Mesothelial cell of epicardium (in vitro differentiated cells): ENCODE measurements at places on chromosomes 3 and 15.

DNA sequence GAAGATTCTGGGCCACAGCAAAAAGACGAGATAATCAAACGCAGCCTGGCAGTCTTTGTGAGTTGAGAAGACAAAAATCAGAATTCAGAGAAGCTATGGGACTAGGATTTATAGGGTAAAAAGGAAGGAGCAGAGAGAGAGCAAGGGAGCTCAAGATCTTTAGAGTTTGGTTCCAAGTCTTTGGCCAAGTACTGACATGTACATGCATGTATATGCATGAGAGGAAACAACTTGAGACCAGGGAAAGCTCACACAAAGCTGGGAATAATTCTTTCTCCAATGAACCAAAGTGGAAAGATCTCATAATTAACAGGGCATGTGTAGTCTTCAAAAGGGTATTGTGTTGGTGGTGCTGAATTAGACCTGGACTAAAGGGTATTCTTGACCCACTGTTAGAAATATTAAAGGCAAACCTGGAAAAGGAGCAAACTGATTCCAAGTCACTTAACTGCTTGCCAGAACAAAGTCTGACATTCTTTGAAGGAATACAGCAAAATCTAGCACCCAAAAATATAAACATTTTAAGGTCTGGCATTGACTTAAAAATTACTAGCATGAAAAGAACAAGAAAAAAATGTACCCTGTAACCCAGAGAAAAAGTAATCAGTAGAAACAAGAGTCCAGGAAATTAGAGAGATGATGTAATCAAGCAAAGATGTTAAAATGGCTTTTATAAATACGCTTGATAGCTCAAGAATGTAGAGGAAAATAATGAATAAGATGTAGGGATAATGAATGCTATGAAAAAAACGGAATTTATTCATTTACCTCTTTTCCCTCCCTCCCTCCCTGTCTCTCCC, 226.0 kb upstream of the CGNL1 start:
- peak overlapping the region; percentile 62 for H3K27ac ChIP-seq
- peaks cover 34% of the 10 kb centered on the region for H3K36me3 ChIP-seq
- no peaks in the 10 kb centered on the region for H3K27me3 ChIP-seq
- H3K4me1 ChIP-seq = peaks cover 24% of the 10 kb centered on the region
- no peak for DNase-seq
- H3K4me3 ChIP-seq = no peak overlapping the region

GRCh38 chr15:78993931-78994530, 49.2 kb upstream of the CTSH start:
- H3K4me3 ChIP-seq = no peak overlapping the region
- DNase-seq = no peak
- no peaks in the 10 kb centered on the region for H3K36me3 ChIP-seq
- peaks cover 4% of the 10 kb centered on the region for H3K4me1 ChIP-seq

- H3K36me3 ChIP-seq = no peaks in the 10 kb centered on the region
- H3K4me1 ChIP-seq = peaks cover 28% of the 10 kb centered on the region
- H3K27ac ChIP-seq = no peak overlapping the region
- no peak for DNase-seq
- no peak overlapping the region for H3K4me3 ChIP-seq
- no peaks in the 10 kb centered on the region for H3K27me3 ChIP-seq
Observed at GRCh38 chr15:76198456-76199105, 112.7 kb downstream of the ETFA start.

DNA sequence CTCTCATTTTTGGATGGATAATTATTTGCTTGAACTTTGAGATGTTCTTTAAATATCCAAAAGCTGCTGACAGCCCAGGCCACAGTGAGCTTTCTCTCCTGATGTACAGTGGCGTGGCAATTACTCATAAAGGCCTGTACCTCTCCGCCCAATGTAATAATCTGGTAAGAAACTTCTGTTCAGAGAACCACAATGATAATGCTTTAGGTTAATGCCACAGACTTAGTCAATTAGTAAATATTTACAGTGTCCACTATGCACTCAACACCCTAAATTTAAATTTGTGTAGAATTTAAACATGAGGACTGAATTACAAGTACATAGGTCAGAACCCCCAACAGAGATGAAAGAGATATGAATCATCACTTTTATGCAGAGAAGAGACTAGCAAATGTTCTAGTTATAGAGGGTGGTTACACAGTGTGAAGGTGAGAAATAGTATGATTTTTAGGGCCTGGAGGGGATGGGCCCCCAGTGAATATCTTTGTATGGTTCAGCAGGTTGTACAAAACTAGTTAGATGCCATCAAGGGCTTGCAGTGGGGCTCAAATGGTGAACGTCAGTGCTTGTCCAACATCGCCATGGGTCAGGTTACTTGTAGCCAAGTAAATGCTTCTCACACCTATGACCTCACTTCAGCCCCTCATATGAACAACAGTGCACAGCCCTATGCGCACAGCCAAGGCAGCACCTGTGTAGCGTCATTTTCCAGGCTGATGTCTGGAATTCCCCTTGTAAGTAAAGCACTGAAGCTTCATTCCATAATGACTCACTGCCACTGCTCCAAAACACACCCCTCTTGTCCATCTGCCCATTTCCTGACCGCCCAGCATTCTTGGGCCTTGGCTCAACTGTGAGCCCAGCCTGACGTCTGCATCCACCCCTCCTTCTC, 13.3 kb downstream of the ABHD2 start:
- H3K36me3 ChIP-seq = no peaks in the 10 kb centered on the region
- no peak overlapping the region for H3K4me3 ChIP-seq
- H3K27ac ChIP-seq = no peak overlapping the region
- no peak for DNase-seq
- peaks cover 13% of the 10 kb centered on the region for H3K4me1 ChIP-seq
- H3K27me3 ChIP-seq = no peaks in the 10 kb centered on the region

DNA sequence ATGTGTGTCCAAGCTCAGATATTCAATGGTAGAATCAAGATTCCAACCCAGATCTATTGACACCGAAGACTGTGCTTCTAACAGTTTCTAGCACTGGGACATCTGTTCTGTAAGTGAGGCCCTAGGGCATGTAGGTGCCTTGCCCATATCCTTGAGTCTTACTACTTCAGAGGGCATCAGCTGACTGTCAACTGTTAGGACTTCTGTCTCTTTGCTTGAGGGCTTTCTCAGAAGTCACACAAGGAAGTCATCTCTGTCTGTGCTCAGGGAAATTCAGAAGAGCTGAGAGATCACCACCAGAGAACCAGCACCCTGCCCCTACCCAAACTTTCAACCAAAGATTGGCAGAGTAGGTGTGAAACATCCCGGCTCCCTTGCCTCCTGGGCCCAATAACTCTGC, 403.6 kb upstream of the PROK2 start:
- peaks cover 6% of the 10 kb centered on the region for H3K27me3 ChIP-seq
- no peak overlapping the region for H3K27ac ChIP-seq
- no peaks in the 10 kb centered on the region for H3K4me1 ChIP-seq
- H3K4me3 ChIP-seq = no peak overlapping the region
- DNase-seq = no peak

GRCh38 chr15:31125061-31125460, 23.5 kb upstream of the TRPM1 start:
- H3K27me3 ChIP-seq = no peaks in the 10 kb centered on the region
- H3K27ac ChIP-seq = no peak overlapping the region
- no peaks in the 10 kb centered on the region for H3K4me1 ChIP-seq
- peaks cover 4% of the 10 kb centered on the region for H3K36me3 ChIP-seq

- H3K4me3 ChIP-seq = no peak within 1 kb of the TSS
- no peaks in the 10 kb centered on the region for H3K36me3 ChIP-seq
- DNase-seq = no peak
- peak within 1 kb of the TSS; percentile 11 for H3K27ac ChIP-seq
- H3K27me3 ChIP-seq = no peaks in the 10 kb centered on the region
Observed at GRCh38 chr3:48563382-48563918, at the start of gene UCN2. TSS of gene UCN2 (minus strand) at chr3:48563781. CDS start at chr3:48563124, 657 bp downstream.

GRCh38 chr3:143332026-143332425, 212.5 kb downstream of the CHST2 start:
- H3K27ac ChIP-seq = no peak overlapping the region
- H3K36me3 ChIP-seq = no peaks in the 10 kb centered on the region
- H3K4me1 ChIP-seq = peaks cover 30% of the 10 kb centered on the region

GRCh38 chr3:155391551-155391958, 98.1 kb upstream of the STRIT1 start:
- no peak for DNase-seq
- H3K4me1 ChIP-seq = peaks cover 9% of the 10 kb centered on the region
- peaks cover 5% of the 10 kb centered on the region for H3K27me3 ChIP-seq
- H3K36me3 ChIP-seq = no peaks in the 10 kb centered on the region
- no peak overlapping the region for H3K27ac ChIP-seq
- H3K4me3 ChIP-seq = no peak overlapping the region

GRCh38 chr15:39051626-39052322, 487.2 kb upstream of the RASGRP1 start:
- no peak overlapping the region for H3K27ac ChIP-seq
- peaks cover 6% of the 10 kb centered on the region for H3K4me1 ChIP-seq
- peaks cover 8% of the 10 kb centered on the region for H3K36me3 ChIP-seq
- H3K27me3 ChIP-seq = no peaks in the 10 kb centered on the region
- no peak overlapping the region for H3K4me3 ChIP-seq

DNA sequence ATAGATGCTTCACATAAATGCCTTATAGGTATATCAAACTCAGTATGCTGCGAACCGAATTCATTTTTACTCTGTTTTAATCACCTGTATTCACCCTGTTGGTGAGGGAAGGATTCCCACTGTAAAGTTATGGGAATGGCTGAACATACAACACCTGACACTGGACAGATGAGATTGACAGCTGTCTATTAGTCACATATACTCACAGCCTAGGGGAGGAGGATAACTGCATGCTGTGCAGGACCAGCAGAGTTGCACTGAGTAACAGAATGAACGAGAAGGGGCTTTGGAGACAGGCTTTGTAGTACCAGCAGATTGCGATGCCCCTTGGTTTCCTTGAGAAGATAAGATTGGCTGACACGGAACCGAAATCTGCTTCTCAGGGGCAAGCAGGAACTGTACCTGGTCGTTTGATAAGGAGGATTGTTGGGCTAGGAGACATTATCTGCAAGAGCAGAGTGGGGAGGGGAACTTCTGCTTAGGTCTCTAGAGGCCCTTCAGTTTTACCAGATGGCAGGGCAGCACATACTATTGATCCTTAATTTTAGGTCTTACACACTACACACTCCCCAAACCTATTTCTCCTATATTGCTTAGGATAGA, 43.5 kb upstream of the SLC22A13 start:
- H3K4me1 ChIP-seq = no peaks in the 10 kb centered on the region
- H3K27me3 ChIP-seq = no peaks in the 10 kb centered on the region
- no peak for DNase-seq

DNA sequence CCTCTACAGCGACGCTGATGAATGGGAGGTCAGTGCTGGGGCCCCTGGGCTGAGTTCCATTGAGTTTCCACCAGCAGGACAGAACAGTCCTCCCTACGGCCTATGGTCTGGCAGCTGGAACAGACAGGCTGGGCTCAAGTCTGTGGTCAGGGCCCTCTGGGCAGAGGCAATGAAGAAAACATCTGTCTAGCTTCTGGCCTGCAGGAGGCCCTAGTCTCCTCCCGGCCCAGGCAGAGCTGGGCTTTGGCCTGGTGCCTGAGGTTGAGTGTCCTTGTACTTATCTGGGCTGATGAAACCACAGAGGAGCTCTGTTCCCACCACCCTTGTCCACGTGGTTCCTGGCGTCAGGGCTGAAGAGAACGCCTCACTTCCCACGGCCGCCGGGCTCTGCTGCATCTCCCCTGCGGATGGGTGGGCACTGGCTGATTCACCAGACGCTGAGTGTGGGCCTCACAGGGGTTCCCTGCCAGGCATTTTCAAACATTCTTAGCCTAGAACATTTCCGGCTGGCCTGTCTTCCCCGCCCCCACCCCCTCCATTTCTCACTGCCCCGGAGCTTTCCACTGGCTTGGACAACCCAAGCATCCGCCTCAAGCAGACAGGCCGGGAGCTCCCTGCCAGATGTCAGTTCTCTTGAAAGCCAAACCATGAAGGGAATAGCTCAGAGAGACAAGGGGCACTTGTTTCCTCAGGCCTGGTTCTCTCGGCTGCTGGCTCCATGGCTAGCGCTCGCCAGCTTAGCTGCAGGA, 20.3 kb downstream of the PPCDC start:
- peaks cover 6% of the 10 kb centered on the region for H3K36me3 ChIP-seq
- H3K27ac ChIP-seq = peak overlapping the region; percentile 76
- peak; percentile 57 for DNase-seq
- H3K4me3 ChIP-seq = peak overlapping the region; percentile 10
- H3K4me1 ChIP-seq = peaks cover 31% of the 10 kb centered on the region
- H3K27me3 ChIP-seq = no peaks in the 10 kb centered on the region

GRCh38 chr3:62370112-62370857, 3.1 kb downstream of the FEZF2 start:
- no peak overlapping the region for H3K4me3 ChIP-seq
- no peak for DNase-seq
- H3K27me3 ChIP-seq = peaks cover 99% of the 10 kb centered on the region
- no peaks in the 10 kb centered on the region for H3K36me3 ChIP-seq
- H3K4me1 ChIP-seq = peaks cover 25% of the 10 kb centered on the region
- no peak overlapping the region for H3K27ac ChIP-seq

DNA sequence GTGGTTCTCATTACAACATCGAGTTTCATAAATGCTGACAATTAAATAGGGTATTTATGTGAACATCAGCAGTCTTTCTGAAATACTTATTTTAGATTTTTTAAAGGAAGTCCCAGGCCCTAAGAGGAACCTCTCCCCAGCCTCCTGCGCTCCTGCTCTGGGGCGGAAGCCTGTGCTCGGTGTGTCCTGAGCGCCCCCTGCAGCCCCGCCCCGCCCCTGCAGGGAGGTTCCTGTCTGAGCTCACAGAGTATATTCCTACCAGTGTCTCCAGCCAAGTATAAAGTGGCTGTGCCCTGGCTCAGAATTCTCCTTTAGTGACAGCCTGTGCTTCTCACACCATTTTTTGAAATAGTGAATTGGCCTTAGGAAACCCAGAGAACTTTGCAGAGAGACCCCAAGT, 567.9 kb downstream of the GOLGA6L6 start:
- no peaks in the 10 kb centered on the region for H3K4me1 ChIP-seq
- H3K4me3 ChIP-seq = no peak overlapping the region
- DNase-seq = no peak
- H3K27ac ChIP-seq = no peak overlapping the region
- H3K36me3 ChIP-seq = no peaks in the 10 kb centered on the region

GRCh38 chr15:70488002-70488605, 275.3 kb downstream of the UACA start:
- no peak overlapping the region for H3K27ac ChIP-seq
- peaks cover 75% of the 10 kb centered on the region for H3K27me3 ChIP-seq
- H3K36me3 ChIP-seq = no peaks in the 10 kb centered on the region
- H3K4me1 ChIP-seq = peaks cover 15% of the 10 kb centered on the region
- peak; percentile 84 for DNase-seq

DNA sequence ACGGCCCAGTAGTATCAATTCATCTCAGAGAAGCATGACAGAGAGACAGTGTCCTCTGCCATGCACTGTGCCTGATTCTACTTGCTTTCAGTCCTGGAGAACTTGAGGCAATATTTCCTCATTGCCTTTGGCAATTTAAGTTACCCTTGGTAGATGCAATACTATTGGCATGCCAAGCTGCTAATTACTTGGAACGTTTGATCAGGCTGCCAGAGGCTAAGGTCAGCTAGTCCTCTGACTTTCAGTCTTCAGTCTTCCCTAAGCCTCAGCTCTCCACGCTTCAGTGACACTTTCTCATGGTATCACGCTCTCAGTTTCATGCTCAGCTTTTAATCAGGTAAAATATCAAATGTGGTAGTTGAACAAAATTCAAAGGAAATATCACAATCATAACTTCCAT, 13.1 kb upstream of the OSBPL11 start:
- H3K4me1 ChIP-seq = no peaks in the 10 kb centered on the region
- no peak for DNase-seq
- H3K36me3 ChIP-seq = no peaks in the 10 kb centered on the region
- H3K4me3 ChIP-seq = no peak overlapping the region
- H3K27me3 ChIP-seq = no peaks in the 10 kb centered on the region
